Hematopoietic multipotent progenitor cell treated with erythropoietin and hydrocortisone succinate and interleukin-3 and kit ligand, for 17 days (in vitro differentiated cells): ENCODE measurements at places on chromosomes 4 and X.

DNA sequence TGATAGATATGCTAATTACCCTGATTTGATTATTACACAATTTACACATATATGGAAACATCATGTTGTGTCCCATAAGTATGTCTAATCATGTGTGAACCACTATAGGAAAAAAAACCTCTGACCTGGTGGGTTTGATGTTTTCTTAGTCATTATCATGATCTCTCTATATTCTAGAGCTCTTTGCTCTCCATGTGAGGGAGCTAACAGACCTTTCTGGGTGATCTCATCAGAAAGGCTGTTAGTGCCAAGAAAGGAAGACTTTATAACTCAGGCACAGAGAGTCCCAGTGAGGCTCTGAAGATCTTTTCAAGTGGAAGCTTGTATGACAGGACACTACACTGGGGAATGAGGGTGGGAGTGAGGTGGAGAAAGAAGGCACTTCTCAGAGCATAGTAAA lies 527.7 kb upstream of the MAGEB2 start:
- no peak for DNase-seq

- DNase-seq, result no peak
These were observed 92.6 kb upstream of the PPP3CA start for GRCh38 chr4:101439926-101440325.

GRCh38 chrX:125444659-125445058 lies 125.0 kb downstream of the TEX13C start:
- DNase-seq, result no peak

DNA sequence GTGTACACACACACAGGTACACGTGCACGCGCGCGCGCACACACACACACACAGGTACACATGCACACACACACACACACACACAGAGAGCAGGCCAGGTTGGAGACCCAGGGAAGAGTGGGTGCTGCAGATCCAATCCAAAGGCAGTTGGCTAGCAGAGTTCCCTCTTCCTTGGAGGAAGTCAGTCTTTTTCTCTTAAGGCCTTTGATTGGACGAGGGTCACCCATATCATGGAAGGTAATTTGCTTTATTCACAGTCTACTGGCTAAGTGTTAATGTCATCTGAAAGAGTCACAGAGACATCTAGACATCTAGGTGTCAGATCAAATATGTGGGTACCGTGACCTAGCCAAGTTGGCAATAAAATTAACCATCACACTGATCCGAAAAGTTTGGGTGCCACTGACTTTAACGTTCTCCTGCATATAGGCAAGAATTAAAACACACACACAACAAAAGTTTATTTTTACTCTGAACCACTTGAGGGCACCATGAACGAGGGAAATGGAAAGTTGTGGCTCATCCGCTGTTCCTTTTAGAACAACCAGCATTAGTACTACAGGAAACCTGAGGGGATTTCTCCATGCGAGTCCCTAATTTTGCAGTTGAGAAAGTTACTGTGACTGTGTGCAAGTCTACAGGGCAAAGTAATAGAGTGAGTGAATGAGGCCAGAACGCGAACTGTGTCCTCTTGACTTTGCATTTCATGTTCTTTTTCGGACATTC lies 66.0 kb upstream of the STOX2 start:
- DNase-seq, result no peak

GRCh38 chrX:150848914-150849365 lies 49.5 kb downstream of the CD99L2 start:
- peak; percentile 34 for DNase-seq

GRCh38 chr4:95674521-95674981 lies 125.8 kb upstream of the UNC5C start:
- DNase-seq, result no peak

DNA sequence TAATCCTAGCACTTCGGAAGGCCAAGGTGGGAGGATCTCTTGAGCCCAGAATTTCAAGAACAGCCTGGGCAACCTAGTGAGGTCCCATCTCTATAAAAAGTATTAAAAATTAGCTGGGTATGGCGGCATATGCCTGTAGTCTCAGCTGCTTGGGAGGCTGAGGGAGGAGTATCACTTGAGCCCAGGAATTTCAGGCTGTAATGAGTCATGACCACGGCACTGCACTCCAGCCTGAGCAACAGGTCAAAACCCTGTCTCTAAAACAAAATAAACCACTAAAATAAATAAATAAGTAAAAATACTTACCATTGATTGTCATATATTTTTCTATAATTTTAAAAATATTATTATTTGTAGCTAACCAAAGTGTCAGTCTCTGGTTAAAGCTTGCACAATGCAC lies 315.6 kb upstream of the SMIM31 start:
- no peak for DNase-seq

- no peak for DNase-seq
These were observed 149.2 kb downstream of the TBL1X start for GRCh38 chrX:9614016-9614415.

- DNase-seq, result no peak
These were observed 50.3 kb downstream of the ARHGAP10 start for GRCh38 chr4:147782087-147782781.

DNA sequence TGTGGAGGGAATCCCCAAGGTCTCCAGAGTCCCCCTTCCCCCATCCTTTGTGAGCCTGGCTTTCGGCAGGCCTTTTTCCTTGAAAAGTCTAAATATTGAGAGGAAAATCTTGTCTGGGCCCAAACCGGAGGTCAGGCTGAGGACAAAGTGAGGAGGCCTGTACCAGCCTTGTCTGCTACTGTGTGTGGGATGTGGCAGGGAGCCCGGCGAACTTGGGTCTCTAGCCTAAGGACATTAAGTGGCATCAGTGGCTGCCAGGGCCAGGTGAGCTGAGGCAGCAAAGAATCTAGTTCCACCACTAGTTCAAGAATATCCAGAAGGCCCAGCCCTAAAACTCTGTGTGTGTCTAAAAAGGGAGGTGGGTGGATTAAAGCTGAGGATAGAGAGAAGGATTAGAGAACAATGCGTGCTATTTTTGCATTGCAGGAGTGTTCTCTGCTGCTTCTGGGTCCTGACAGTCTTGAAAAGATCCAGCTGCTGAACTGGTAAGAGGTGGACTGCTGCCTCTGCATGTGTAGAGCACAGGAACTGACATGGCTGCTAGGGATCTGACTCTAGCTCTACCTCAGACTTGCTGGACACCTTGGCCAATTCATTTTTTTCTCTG lies 1.2 kb upstream of the AMER1 start:
- no peak for DNase-seq

- no peak for DNase-seq
These were observed 47.6 kb downstream of the RAB33B start for GRCh38 chr4:139501527-139501926.

DNA sequence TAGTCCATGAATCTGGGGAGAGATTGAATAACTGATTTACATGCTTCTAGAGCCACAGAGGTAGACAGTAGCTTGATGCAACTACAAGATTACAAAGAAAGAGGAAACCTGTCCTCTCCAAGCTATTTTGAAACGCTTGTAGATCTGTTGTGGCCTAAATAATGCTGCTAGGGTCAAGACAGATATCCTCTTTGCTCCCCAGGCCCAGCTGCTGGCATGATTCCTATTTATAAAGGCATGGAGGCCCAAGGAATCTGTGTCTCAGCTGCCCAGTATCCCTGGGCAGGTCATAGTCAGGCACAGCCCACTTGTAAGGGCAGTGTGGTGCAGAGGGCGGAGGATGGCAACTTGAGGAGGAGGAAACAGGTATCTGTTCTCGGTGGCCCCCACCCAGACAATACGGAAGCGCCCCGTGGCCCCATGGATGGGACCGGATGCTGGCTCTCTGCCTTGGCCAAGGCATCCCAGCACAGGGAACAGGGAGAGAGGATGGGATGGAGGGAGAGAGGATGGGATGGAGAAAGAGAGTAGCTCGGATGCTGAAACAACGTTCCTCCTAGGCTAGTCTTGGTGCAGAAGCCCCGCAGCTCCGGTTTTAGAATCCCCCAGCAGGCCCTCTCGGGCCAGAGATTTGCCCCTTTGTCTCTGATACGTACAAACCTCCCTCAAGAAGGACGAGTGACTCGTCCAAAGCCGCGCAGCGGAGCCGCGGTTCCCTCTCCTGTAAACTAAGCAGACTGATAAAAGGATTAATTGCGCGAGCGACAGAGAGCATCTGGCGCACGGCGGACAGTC lies 767 bp upstream of the SMIM20 start:
- no peak for DNase-seq

DNA sequence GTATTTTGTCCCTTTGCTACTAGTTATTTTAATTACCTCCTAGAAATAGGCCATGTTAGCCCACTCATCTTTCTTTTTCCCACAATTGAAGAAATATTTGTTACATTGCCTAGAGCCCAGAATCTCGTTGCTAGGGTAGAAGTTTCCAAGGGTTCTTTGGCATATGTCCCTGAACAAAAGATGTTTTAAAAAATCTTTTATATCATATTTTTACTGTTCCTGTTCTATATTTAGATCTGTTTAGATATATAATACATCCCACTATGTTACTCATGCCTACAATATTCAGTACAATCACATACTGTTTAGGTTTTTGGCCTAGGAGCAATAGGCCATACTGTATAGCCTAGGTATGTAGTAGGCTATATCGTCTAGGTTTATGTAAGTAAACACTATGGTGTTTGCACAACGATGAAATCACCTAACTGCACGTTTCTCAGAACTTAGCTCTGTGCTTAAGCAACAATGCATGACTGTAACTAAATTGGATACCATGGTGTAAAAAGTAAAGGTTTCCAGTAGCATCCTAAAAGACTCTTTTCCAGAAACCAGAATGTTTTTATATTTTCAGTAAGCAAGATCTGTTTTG lies 236.0 kb upstream of the SLIT2 start:
- no peak for DNase-seq

DNA sequence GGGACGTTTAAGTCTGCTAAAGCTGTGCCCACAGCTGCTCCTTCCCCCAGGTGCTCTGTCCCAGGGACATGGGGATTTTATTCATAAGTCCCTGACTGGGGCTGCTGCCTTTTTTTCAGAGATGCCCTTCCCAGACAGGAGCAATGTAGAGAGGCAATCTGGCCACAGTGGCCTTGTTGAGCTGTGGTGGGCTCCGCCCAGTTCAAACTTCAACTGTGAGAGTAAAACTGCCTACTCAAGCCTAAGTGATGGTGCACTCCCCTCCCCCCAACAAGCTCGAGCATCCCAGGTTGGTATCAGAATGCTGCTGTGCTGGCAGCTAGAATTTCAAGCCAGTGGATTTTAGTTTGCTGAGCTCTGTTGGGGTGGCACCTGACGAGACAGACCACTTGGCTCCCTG lies 1371.4 kb downstream of the ADGRL3 start:
- DNase-seq, result no peak

GRCh38 chrX:72604705-72605104 lies 32.1 kb upstream of the HDAC8 start:
- no peak for DNase-seq

- no peak for DNase-seq
These were observed 131.9 kb downstream of the REELD1 start for GRCh38 chr4:146346276-146346675.

- no peak for DNase-seq
These were observed 7.2 kb upstream of the TSPYL2 start for GRCh38 chrX:53075011-53075410.

- no peak for DNase-seq
These were observed 103.0 kb downstream of the SYNPO2 start for GRCh38 chr4:118991686-118992085.

GRCh38 chr4:67394879-67395278 lies 150.4 kb downstream of the CENPC start:
- no peak for DNase-seq

DNA sequence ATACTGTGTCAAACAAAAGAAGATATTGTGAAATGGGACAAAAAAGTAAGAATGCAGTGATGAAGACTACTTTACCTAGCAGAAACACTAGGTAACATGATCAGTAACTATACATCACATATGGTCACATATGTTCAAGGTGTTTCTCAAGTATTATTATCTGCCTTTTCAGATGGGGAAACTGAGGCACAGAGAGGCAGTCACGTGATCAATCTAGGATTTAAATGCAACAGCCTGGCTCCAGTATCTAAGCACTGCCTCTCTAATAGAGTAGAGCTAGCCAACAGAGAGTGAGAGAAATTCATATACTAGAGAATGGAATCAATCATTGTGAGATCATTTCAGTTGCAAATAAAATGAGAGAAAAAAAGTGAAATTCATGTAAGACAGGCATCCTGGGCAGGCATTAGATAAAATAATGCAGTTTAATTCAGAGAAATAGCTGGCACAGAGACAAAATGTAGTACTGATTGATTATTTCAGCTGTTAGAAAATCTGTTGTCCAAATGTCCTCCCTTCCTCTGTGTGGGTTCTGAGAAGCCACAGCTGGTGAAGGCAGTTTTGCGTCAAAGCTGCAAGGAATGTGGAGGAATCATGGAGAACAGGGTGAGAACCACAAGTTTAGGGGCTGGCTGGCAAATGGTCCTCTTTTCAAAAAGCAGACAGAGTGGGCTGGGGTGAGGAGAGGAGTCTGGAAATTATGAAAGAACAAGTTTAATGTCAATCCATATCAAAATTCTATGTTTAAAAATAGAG lies 26.0 kb downstream of the SMIM43 start:
- no peak for DNase-seq

GRCh38 chrX:42463706-42464490 lies 314.1 kb downstream of the PPP1R2C start:
- no peak for DNase-seq

GRCh38 chr4:10587697-10588096 lies 96.9 kb downstream of the CLNK start:
- DNase-seq, result no peak

GRCh38 chrX:71326394-71326793 lies 24.8 kb downstream of the ITGB1BP2 start:
- DNase-seq, result no peak

DNA sequence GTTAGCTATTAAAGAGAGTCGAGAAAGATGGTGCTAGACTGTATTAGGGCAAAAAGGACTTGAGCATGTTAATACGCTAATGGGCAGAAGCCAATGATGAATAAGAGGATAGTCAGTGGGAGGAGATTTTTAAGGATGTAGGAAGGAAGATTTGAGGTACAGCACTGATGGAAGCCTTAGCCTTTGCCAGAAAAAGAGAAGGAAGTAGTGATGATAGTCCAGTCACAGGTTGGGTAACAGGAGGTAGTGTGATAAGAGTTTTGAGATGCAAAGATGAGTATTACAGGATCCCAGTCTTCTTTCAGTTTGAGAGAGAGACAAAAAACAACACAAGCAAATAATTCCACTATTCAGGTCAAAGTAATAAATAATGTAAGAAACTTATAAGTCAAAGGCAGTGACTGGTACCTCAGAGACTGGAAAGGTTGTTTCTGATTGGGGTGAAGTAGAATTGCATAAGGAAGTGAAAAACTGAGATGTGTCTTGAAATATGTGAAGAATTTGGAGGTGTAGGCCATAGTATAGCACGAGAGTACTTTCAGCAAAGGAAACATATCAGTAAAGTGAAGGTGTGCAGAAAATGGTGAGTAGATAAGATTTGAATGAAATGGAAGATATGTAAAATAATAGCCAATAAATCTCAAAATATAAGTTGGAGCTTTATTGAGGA lies 22.1 kb upstream of the NDNF start:
- no peak for DNase-seq

GRCh38 chr4:108492816-108493595 lies 127.4 kb upstream of the RPL34 start:
- no peak for DNase-seq

DNA sequence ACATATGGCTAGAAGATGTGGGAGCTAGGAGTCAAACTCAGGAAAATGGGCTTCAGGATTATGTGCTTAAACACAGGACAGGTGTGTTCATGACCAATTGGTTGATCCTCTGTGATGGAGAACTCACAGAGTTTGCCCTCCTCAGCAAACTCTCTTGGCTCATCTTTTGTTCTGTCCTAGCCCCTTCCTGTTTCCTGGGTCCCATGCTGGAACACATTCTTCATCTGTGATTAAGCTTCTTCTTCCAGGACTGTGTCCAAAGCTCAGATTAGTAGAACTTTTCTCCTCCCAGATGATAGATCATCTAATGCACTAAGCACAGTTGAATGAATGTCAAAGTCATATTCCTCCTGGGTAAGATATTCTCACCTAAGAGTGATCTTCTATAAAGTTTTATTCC lies 38.8 kb upstream of the TCEANC start:
- DNase-seq, result no peak
